CD4-positive, alpha-beta T cell (primary cell): ENCODE measurements at places on chromosomes 5 and 9. TPM values are rescaled to one million over a fixed set of nuclear protein-coding genes. Genes with fewer than 3 reads are reported as not detected.

Gene ADAMTS13
- total RNA-seq, result 2.6 TPM

DNA sequence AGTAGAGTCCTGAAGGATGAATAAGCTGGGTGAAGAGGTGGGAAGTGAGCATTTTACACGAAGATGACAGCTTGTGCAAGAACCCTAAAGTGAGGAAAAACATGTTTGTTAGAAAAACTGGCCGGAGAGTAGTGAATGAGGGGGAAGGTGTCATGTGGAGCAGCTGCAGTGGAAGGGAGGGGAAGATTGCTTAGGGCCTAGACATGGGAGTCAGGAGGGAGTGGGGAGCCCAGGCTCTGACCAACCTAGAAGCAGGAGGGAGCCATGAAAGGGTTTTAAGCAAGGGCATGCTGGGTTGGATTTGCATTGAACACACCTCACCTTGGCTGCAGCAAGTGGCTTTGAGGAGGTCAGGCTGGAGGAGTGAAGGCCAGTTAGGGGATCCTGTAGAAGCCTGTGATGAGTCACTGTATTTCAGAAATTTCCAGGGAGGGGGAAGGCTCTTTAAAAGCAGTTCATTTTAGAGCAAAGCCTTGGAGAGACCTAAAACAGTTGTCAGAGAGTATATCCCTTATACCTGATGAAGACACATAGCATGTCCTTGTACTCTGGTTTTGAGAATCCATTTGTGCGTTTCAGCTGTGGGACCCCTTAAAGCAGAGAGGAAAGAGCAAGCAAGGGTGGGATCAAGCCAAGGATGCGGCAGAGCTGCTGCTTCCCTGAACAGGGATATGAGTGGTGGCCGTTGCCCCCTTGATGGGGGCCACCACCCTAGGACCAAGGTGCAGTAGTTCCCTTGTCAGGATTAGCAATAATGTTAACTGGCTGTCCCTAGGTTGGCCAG, 45.4 kb downstream of the ANGPTL2 start:
- H3K4me1 ChIP-seq, result no peaks in the 10 kb centered on the region
- no peaks in the 10 kb centered on the region for H3K27me3 ChIP-seq
- no peaks in the 10 kb centered on the region for H3K36me3 ChIP-seq
- H3K4me3 ChIP-seq, result no peak overlapping the region
- no peak overlapping the region for H3K27ac ChIP-seq

DNA sequence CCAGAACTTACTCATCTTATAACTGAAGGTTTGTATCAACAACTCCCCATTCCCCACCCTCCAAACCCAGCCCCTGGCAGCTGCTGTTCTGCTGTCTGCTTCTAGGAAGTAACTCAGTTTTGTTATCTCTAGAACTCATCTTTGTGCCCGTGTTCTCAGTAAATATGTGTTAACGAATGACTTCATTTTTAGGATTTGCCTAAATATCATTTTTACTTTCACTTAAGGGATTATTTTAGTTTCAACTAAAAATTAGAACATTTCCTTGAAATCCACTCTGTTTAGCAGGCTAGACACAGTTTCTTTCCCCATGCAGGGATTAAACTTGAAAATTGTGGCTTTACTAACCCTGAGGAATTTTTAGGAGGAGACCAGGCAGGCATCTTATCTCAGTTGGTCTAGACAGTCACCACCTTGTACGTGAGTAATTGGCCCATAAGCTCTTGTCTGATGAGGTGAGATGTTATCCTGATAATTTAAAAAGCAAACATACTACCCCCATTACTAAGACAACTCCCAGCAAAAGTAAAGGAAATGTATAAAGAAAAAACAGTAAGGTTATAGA, 68.2 kb upstream of the TNFAIP8 start:
- peak; percentile 51 for DNase-seq
- no peaks in the 10 kb centered on the region for H3K27me3 ChIP-seq
- H3K27ac ChIP-seq, result peak overlapping the region; percentile 89
- H3K4me1 ChIP-seq, result peaks cover 68% of the 10 kb centered on the region

Gene OGN
- total RNA-seq, result 0.11 TPM

DNA sequence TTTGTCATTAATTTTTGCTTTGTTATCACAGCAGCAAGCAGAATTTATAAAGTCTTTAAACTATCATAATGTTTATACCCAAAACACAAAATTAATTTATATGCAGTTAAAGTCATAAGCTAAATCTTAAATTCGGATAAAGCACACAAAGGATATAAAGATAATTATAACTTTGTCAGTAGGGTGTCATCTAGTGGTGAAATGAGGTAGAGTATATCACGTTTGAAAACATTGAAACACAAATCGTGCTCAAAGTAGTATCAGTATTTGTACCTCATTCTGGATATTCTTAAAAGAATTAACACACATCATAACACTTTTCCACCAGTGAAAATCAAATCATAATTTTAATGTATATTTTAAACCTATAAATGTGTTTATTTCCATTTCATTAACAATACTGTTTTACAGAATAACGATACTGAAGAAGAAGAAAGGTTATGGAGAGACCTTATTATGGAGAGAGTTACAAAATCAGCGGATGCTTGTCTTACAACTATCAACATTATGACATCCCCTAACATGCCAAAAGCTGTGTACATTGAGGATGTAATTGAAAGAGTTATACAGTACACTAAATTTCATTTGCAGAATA, 129.5 kb downstream of the NIPBL start:
- peaks cover 72% of the 10 kb centered on the region for H3K36me3 ChIP-seq
- H3K27ac ChIP-seq, result no peak overlapping the region
- DNase-seq, result no peak
- H3K4me1 ChIP-seq, result no peaks in the 10 kb centered on the region
- H3K27me3 ChIP-seq, result no peaks in the 10 kb centered on the region

- no peaks in the 10 kb centered on the region for H3K4me1 ChIP-seq
- H3K27me3 ChIP-seq, result no peaks in the 10 kb centered on the region
- no peaks in the 10 kb centered on the region for H3K36me3 ChIP-seq
- no peak overlapping the region for H3K27ac ChIP-seq
- no peak overlapping the region for H3K4me3 ChIP-seq
Observed at GRCh38 chr9:70120834-70121510, 77.3 kb downstream of the MAMDC2 start.

Gene LCN12
- 1.5 TPM for total RNA-seq

DNA sequence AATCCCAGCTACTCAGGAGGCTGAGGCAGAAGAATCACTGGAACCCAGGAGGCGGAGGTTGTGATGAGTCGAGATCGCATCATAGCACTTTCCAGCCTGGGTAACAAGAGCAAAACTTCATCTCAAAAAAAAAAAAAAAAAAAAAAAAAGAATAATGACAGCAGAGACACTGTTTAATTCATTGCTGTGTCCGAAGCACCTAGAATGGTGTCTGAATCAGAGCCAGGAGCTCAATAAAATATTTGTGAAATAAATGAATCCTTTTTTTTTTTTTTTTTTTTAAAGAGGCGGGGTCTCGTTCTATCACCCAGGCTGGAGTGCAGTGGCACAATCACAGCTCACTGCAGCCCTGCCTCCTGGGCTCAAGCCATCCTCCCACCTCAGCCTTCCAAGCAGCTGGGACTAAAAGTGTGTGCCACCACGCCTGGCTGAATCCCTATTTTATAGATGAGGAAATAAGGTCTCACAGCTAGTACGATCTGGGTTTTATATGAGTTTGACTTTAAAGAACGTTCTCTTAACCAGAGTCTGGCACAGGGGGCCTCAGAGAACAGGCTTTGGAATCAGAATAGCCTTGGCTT, 47.8 kb downstream of the THOC3 start:
- H3K4me1 ChIP-seq, result no peaks in the 10 kb centered on the region
- no peak overlapping the region for H3K27ac ChIP-seq
- H3K4me3 ChIP-seq, result no peak overlapping the region
- H3K27me3 ChIP-seq, result no peaks in the 10 kb centered on the region
- peaks cover 19% of the 10 kb centered on the region for H3K36me3 ChIP-seq

- H3K4me3 ChIP-seq, result no peak overlapping the region
- H3K36me3 ChIP-seq, result no peaks in the 10 kb centered on the region
- DNase-seq, result no peak
- H3K27ac ChIP-seq, result no peak overlapping the region
- H3K27me3 ChIP-seq, result no peaks in the 10 kb centered on the region
- no peaks in the 10 kb centered on the region for H3K4me1 ChIP-seq
Observed at GRCh38 chr5:90504743-90505142, 24.6 kb downstream of the LYSMD3 start.

Gene DIPK1B
- total RNA-seq, result not detected

- no peak overlapping the region for H3K27ac ChIP-seq
- H3K36me3 ChIP-seq, result no peaks in the 10 kb centered on the region
- no peak for DNase-seq
- no peak overlapping the region for H3K4me3 ChIP-seq
- peaks cover 22% of the 10 kb centered on the region for H3K27me3 ChIP-seq
- peaks cover 16% of the 10 kb centered on the region for H3K4me1 ChIP-seq
Observed at GRCh38 chr5:136076881-136077445, 48.2 kb downstream of the TGFBI start.

DNA sequence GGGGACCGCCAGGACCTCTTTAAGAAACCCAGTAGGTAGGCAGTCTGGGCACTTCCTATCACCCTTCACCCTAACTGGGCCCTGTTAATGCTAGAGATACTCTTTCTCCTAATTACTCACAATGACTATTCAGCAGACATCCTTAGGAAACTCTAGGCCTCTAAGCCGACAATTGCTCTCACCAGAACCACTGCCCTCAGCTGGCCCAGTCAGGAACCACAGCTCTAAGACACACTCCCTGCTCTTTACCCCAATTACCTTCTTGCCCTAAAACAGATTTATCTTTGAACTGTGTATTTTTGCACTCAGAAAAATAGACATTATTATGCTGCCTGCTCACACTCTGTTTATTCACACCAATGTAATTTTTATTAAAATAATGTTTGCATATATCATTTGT, 432.6 kb upstream of the SLC30A5 start:
- no peak overlapping the region for H3K4me3 ChIP-seq
- H3K4me1 ChIP-seq, result no peaks in the 10 kb centered on the region
- no peak overlapping the region for H3K27ac ChIP-seq

GRCh38 chr9:104860263-104860662, 67.7 kb downstream of the ABCA1 start:
- H3K4me1 ChIP-seq, result no peaks in the 10 kb centered on the region
- no peaks in the 10 kb centered on the region for H3K36me3 ChIP-seq
- no peak overlapping the region for H3K4me3 ChIP-seq
- H3K27ac ChIP-seq, result no peak overlapping the region
- DNase-seq, result no peak
- H3K27me3 ChIP-seq, result no peaks in the 10 kb centered on the region

DNA sequence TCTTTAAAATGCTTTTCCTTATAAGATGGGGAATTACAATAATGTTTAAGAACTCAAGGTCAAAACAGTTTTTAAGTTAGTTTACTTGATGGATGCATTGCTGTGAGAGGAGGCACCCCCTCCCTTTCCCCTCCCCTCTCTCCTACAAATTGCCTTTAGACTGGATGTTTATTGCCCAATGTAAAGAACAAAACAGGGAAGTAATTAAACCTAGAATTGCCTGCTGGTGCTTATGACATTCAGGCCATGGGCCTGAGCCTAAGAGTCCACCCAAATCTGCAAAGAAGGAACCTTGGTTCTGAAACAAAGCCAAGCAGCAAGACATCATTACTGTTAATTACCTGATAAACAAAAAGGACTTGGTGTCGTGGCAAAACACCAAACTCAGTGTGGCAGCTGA, 630.3 kb downstream of the ISL1 start:
- H3K27ac ChIP-seq, result no peak overlapping the region
- H3K36me3 ChIP-seq, result no peaks in the 10 kb centered on the region
- H3K4me1 ChIP-seq, result no peaks in the 10 kb centered on the region
- no peak overlapping the region for H3K4me3 ChIP-seq
- DNase-seq, result no peak

DNA sequence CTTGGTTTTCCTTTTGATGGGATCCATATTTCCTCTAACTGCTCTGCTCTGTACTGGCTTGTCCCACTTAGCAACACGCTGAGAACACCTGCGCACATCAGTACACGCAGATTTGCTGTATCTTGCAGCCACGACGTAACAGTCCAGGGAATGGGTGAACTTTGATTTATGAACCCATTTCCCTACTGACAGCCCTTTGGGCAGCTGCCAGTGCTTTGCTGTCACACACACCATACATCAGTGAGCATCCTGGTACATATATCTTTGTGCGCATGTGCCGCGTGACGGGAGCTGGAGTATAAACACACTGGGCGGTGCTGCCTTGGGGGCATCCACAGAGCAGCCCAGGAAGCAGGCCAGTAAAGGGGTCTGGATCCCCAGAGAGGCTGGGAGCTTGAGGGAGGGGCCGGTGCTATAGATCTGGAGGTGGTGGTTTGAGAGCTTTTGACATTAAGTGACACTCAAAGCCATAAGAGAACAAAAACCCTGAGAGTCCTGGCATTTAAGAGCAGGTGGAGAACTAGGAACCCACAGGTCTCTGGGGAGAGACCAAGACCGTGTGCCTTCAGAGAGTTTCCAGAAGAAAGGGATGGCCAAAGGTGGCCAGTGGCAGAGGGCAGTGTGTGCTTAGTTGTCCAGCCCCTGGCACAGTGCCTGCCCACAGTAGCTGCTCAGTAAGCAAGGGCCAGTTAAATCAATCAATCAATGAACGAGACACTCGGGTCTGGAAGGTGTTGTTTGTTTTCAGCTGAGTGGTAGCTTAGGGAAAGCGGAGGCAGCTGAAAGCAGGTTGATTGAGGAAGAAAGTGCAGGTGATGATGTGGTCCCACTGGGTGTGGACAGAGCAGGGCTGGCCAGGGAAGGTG, 53.7 kb downstream of the LMX1B start:
- H3K27me3 ChIP-seq, result peaks cover 40% of the 10 kb centered on the region
- H3K27ac ChIP-seq, result no peak overlapping the region
- no peak for DNase-seq

GRCh38 chr9:121050128-121050988, at the start of gene C5:
TSS of gene C5 (minus strand) at chr9:121050275. CDS start at chr9:121050246, 29 bp downstream.
- no peaks in the 10 kb centered on the region for H3K4me1 ChIP-seq
- H3K4me3 ChIP-seq, result no peak within 1 kb of the TSS
- no peaks in the 10 kb centered on the region for H3K27me3 ChIP-seq
- no peaks in the 10 kb centered on the region for H3K36me3 ChIP-seq
- DNase-seq, result no peak
- no peak within 1 kb of the TSS for H3K27ac ChIP-seq

Gene TUSC1
- 0.14 TPM for total RNA-seq

GRCh38 chr5:5078009-5078897, 61.9 kb upstream of the ADAMTS16 start:
- no peak for DNase-seq
- H3K27ac ChIP-seq, result no peak overlapping the region
- no peaks in the 10 kb centered on the region for H3K4me1 ChIP-seq
- no peaks in the 10 kb centered on the region for H3K36me3 ChIP-seq
- H3K27me3 ChIP-seq, result no peaks in the 10 kb centered on the region

- H3K27me3 ChIP-seq, result no peaks in the 10 kb centered on the region
- H3K4me3 ChIP-seq, result no peak overlapping the region
- H3K27ac ChIP-seq, result no peak overlapping the region
- peaks cover 7% of the 10 kb centered on the region for H3K36me3 ChIP-seq
- H3K4me1 ChIP-seq, result peaks cover 32% of the 10 kb centered on the region
Observed at GRCh38 chr5:79263290-79263689, 27.4 kb downstream of the JMY start.

- H3K36me3 ChIP-seq, result no peaks in the 10 kb centered on the region
- H3K4me1 ChIP-seq, result no peaks in the 10 kb centered on the region
Observed at GRCh38 chr5:23223846-23224245, 283.6 kb upstream of the PRDM9 start.

GRCh38 chr5:79513308-79513703, 628 bp downstream of the HOMER1 start:
- peaks cover 19% of the 10 kb centered on the region for H3K4me1 ChIP-seq
- H3K27ac ChIP-seq, result no peak overlapping the region
- no peaks in the 10 kb centered on the region for H3K36me3 ChIP-seq
- peak overlapping the region; percentile 79 for H3K4me3 ChIP-seq
- no peak for DNase-seq
- H3K27me3 ChIP-seq, result peaks cover 5% of the 10 kb centered on the region

GRCh38 chr9:135607401-135608293, 31.7 kb downstream of the GLT6D1 start:
- H3K36me3 ChIP-seq, result no peaks in the 10 kb centered on the region
- H3K27ac ChIP-seq, result no peak overlapping the region
- DNase-seq, result no peak
- no peak overlapping the region for H3K4me3 ChIP-seq
